ENCODE measurements at places on chromosomes 11 and 22.

- no peak for DNase-seq
Observed at GRCh38 chr11:6599449-6599848, 4.0 kb downstream of the RRP8 start.

GRCh38 chr11:76147106-76147740 lies 59.1 kb downstream of the WNT11 start:
- no peak for DNase-seq

DNA sequence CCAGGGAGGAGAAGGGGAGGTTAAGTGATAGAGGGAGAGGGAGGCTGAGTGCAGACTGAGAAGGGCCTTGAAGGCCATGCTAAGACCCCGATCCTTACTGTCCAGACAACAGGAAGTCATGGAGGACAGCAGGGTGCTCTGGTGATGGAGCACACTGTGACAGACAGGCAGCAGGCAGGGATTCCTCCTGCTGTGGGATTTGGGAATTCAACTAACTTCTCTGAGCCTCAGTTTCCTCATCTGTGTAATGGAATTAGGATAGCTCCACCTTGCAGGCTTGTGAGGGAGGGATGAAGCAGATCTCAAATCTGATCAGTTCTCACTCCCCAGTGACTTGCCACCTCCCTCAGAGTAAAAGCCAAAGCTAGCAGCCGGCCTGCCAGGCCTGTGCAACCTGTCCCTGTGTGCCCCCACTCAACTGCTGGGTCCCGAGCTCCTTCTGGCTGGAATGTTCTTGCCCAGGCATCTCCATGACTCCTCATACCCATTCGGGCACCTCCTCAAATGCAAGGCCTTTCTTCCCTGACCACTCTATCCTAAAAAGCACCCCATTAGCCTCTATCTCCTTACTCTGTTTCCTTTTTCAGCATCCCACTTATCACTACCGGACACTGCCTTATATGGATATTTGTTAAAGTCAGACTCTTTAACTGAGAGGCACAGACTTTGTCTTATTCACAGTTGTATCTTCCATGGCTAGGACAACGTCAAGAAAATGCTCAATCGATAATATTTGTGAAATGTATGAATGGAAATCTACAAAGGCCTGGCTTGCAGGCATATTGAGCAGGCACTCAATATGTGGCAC lies 9.5 kb downstream of the ARAP1 start:
- DNase-seq: no peak

DNA sequence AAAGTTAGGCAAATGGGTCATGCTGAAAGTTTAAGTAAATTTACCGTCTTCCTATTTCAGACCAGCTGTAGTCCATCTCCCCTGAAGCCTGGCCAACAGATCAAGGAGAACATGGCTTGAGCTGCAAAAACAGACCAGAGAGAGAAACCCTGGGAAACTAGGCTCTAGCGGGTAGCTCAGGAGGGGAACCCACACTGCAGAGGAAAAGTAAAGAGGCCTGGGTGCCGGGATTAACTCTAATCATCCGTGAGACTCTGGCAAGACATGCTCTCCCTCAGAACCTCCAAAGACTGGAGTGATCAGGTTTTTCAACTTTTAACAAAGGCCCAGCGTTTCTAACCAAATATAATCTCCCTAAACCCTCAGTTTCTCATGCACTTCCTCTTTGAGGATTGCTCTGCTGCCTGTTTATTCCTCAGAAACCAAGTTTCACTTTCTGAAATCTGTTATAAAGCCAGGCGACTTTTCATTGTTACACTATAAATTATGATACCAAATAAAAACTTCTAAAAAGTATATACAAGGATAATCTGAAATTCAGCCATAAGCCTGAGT lies 67.5 kb downstream of the GAB2 start:
- DNase-seq: no peak

DNA sequence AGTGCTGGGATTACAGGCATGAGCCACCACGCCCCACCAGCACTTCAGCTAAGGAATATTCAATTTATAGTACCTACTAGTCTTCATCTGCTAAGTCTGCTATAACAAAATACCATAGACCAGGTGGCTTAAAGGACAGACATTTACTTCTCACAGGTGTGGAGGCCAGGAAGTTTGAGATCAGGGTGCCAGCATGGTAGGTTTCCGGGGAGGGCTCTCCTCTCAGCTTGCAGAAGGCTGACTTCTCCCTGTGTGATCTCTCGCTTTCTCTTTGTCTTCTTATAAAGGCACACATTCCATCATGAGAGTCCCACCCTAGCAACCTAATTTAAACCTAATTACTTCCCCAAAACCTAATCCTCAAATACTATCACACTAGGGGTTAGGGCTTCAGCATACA lies 433.0 kb downstream of the INSC start:
- DNase-seq: no peak

- DNase-seq: no peak
Observed at GRCh38 chr11:118353084-118353710, 6.2 kb upstream of the UBE4A start.

GRCh38 chr11:36300650-36301049 lies 4.6 kb downstream of the PRR5L start:
- no peak for DNase-seq

DNA sequence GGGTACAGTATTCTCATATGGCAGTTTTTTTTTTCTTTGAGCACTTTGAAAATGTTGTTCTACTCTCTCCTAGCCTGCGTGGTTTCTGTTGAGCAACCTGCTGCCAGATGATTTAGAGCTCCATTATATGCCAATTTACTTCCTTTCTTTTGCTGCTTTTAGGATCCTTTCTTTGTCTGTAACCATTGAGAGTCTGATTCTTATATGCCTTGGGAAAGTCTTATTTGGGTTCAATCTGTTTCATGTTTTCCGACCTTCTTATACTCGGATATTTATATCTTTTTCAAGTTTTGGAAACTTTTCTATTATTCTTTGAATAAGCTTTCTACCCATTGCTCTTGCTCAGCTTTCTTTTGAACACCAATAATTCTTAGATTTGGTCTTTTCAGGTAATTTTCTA lies 138.1 kb upstream of the RAG2 start:
- DNase-seq: no peak

DNA sequence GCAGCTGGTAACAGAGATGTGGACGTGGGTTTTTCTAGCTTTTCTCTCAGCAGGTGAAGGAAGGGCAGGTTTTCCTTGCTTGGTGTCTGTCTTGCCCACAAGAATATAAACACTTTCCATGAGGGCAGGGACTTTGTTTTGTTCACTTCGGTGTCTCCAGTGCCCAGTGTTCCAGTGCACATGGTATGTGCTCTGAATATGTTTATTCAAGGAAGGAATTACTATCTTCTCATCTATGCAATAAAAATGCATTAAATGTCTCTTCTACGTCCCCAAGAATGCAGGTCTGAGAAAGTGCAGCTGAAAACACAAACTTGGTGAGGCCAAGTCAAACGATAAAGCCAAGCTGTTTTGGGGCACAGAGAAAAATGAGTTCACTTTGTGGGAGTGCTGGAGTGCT lies 56.3 kb upstream of the PLET1 start:
- no peak for DNase-seq

DNA sequence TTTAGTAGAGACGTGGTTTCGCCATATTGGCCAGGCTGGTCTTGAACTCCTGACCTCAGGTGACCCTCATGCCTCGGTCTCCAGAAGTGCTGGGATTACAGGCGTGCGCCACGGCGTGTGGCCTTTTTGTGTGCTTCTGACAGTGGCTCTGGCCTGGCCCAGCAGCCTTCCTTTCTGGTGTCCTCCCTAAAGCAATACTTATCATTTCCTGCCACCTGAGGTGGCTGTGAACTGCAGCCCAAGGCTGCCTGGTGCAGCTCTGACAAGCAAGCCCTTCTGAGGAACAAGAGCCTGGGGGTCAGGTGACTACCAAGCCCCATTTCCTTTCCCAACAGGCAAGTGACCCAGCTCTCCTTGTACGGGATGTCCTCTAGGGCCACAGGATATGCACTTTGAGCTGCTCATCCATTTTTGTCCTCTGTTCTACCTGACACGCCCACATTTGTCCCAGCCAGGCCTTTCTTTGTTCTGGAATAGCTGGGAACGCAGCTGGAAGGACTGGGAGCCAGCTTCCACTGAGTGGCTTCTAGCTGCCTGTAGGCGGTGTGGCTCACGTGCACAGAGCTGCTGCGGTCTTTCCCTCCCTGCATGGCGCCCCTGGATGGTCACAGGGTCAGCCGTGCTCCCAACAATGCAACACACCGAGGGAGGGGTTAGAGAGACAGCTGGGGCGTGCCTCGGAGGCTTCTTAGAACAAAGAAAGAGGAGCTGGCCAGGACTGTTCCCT lies 12.3 kb upstream of the BID start:
- no peak for DNase-seq
